HCT116 (cell line): ENCODE measurements at places on chromosomes 7 and 10. TPM values are rescaled to one million over a fixed set of nuclear protein-coding genes. Genes with fewer than 3 reads are reported as not detected.

- DNase-seq = no peak
- H3K4me3 ChIP-seq = no peak overlapping the region
Observed at GRCh38 chr7:73397521-73398281, 35.9 kb upstream of the FZD9 start.

- DNase-seq = no peak
- no peaks in the 10 kb centered on the region for H3K4me1 ChIP-seq
- H3K27me3 ChIP-seq = peaks cover 4% of the 10 kb centered on the region; the same call in 1 of the 2 replicates
- H3K36me3 ChIP-seq = no peaks in the 10 kb centered on the region
- H3K27ac ChIP-seq = no peak overlapping the region
- no peak overlapping the region for H3K4me3 ChIP-seq
Observed at GRCh38 chr10:16009785-16010184, 149.5 kb upstream of the MINDY3 start.

- H3K4me3 ChIP-seq = no peak overlapping the region
- DNase-seq = no peak
- no peaks in the 10 kb centered on the region for H3K27me3 ChIP-seq
- no peak overlapping the region for H3K27ac ChIP-seq
- no peaks in the 10 kb centered on the region for H3K36me3 ChIP-seq
Observed at GRCh38 chr10:22005763-22006162, 2.2 kb upstream of the DNAJC1 start.

The GRM8 gene
- total RNA-seq = 0.05 TPM

The CH25H gene
- total RNA-seq = not detected

The GIMAP6 gene
- total RNA-seq = 0.12 TPM
